ENCODE measurements at places on chromosomes 6 and 20. TPM values are rescaled to one million over a fixed set of nuclear protein-coding genes. Genes with fewer than 3 reads are reported as not detected.

KIF25 gene
- 0.56 TPM for total RNA-seq

TNNC2 gene
- total RNA-seq = not detected

TRIM26 gene
- total RNA-seq = 46.0 TPM

PET117 gene
- total RNA-seq = 10.6 TPM

AHCY gene
- total RNA-seq = 63.8 TPM

GMPR gene
- total RNA-seq = 22.5 TPM

Measured in lower lobe of right lung (tissue), 2 donors.